CD4-positive, alpha-beta T cell treated with Interleukin-1 beta for 1 hour (primary cell): ENCODE measurements at places on chromosomes 5 and 9.

DNA sequence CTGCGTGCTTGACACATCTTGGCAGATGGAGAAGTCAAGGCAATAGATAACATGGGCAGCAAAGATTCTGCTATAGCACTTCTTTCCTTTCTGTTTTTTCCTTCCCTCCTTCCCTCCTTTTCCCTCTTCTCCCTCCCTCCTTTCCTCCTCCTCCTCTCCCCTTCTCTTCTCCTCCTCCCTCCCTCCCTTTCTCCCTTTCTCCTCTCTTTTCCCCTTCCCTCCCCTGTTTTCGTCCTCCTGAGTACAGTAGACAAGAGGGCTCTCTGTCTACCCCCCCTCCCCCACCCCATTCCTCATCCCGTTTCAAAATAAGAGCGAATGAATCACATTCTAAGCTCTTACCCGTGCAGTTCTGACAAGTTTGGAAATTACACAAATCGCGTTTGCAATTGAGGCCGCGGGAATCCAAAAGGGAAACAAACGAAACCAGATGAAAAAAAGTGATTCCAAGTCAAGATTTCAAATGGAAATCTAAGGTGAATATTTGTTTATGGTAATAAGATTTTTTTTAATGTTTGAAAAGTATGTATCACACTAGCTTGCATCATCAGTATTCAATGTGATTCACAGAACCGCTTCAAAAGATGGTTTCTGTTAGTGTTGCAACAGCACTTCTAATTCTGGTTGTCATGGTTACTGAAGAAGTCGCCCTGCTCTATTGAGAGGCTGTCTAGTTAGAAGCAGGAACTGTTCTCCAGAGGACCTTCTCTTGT, 1.3 kb downstream of the NIM1K start:
- DNase-seq = peak; percentile 50

GRCh38 chr5:106017243-106017857, 1653.4 kb downstream of the EFNA5 start:
- DNase-seq = no peak

DNA sequence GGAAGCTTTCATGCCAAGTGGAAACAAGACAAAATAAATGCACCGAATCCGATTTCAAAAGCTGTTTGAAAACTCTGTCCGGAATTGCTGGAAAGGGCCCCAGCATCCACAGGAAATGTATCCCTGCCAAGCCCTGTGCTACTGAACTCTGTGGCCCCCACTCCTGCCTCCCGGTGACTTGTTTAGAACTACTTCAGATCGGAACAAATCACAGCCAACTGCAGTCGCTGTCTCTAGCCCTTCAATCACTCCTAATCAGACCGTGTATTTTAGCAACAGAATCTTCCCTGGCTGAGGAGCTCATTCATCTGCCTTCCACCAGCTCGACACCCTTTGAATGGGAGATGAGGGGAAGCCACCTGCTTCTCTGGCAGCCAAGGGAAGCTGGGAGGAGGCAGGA, 94.1 kb downstream of the KCNIP1 start:
- DNase-seq = no peak

- no peak for DNase-seq
Measured at GRCh38 chr5:33936004-33936380, 194 bp upstream of the RXFP3 start.

DNA sequence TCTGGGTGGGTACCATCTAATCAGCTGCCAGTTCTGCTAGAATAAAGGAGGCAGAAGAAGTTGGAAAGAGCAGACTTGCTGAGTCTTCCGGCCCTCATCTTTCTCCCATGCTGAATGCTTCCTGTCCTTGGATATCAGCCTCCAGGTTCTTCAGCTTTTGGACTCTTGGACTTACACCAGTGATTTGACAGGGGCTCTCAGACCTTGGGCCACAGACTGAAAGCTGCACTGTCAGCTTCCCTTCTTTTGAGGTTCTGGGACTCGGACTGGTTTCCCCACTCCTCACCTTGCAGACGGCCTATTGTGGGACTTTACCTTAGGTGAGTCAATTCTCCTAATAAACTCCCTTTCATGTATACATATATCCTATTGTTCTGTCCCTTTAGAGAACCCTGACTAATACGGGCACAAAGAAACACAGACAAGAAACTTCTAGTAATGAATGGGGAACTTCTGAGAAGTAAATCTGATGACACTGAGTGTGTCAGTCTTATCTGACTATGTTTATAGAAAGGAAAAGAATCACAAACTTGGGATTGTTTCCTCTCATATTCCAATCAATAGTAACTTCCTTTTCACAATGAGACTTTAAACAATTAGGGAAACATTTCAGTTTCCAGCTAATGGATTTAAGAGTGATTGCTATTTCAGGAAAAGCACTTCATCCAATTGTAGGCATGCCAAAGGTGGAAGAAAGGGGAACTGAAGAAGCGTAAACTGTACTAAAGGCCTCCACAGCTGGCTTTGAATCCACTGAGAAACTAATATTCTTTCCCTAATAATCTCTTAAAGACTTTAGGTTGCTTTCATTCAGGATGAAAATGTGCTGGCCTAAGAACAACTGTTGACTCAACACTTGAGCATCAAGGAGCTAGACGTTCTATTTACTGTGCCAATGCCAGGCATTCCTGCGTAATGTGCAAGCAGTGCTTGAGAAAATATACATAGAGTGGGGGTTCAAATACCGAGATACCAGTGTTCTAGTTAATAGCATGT, 127.9 kb upstream of the PTGER4 start:
- DNase-seq = no peak

DNA sequence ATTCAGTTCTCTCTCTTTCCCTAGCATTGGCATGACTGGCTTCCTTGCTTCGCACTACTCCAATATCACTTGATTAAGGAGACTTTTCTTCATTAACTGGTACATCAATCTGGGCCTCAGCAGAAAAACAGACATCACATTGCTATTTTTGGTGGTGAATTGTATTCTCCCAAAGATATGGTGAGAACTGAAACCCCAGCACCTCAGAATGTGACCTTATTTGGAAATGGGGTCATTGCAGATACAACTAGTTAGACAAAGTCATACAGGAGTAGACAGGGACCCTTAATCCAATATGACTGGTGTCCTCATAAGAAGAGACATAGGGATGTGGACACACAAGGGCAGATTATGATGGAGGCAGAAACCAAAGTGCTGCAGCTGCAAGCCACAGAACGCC, 7.5 kb upstream of the RAD23B start:
- DNase-seq = no peak

DNA sequence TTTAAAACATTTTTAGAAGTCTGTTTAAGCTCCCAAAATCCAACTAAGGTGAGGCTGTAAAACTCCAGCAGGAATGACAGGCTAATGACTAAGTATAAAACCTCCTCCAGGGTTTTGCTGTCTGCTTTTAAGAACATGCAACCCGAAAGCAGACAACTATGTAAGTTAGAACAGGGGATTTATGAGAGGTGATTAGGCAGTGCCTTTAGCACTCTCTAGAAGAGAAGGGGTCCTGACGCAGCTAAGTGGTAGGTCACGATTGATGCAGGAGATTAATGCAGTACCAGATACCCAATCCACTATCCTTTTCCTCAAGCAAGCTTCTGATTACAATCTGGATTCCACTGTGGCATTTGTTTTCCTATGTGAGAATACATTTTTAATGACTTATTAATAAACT, 25.9 kb downstream of the HOMER1 start:
- DNase-seq = no peak

DNA sequence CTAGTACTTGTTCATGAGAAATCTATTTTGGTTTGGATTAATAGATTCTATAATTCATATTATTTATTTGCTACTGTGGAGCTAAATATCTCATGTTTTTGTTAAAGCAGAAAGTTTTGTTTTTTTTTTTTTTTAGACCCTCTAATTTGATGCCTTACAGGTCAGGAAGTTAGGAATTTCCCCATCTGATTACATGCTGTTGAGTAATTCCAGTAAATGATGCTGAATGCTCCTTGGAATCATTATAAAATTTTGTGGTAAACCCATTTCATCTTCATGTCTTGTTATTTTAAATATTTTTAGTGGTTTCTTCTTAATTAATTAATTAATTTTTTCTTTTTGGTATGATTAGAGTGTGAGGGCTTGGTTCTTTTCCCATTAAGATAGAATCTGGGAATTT, 35.6 kb downstream of the NNT start:
- no peak for DNase-seq

- no peak for DNase-seq
Measured at GRCh38 chr5:652773-653350, 40.3 kb downstream of the TPPP start.

DNA sequence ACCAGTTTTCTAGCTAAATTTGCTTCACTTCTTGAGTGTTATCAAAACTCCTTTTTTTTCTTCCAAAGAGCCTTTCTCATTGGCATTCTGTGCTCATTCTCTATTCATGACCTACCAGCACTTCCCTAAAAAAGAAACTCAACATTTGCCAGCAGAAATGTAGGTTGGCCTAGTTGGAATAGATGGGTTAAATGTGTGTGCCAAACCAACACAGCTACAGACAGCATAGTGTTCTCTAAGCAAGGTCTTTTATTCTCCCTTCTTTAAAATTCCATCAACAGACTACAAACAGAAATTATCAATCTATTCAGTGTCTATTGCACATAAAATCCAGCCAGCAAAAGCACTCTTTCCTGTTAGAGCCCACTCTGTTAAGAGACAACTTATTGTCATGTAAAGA, 255.8 kb upstream of the PUM3 start:
- DNase-seq = no peak

GRCh38 chr5:171714851-171715250, 70.8 kb upstream of the SMIM23 start:
- DNase-seq = no peak

DNA sequence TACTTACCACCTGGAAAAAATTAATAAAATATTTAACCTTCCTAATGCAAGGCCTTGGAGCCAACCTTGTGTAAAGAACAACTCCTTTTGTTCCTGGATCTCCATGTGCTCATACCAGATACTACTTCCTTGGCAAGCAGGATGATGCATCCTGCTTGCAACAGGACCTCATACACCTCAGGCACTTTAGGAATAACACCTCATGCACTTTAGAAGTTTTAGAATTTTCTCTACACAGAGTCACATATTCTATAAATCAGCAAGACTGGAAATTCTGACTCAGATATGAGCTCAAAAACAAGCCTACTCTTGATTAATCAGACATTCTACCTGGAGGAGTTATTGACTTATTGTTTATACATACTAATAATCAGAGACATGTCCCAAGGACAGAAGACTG, 209.6 kb upstream of the CDH10 start:
- no peak for DNase-seq

GRCh38 chr5:51650824-51651223, 267.6 kb downstream of the ISL1 start:
- DNase-seq = no peak

DNA sequence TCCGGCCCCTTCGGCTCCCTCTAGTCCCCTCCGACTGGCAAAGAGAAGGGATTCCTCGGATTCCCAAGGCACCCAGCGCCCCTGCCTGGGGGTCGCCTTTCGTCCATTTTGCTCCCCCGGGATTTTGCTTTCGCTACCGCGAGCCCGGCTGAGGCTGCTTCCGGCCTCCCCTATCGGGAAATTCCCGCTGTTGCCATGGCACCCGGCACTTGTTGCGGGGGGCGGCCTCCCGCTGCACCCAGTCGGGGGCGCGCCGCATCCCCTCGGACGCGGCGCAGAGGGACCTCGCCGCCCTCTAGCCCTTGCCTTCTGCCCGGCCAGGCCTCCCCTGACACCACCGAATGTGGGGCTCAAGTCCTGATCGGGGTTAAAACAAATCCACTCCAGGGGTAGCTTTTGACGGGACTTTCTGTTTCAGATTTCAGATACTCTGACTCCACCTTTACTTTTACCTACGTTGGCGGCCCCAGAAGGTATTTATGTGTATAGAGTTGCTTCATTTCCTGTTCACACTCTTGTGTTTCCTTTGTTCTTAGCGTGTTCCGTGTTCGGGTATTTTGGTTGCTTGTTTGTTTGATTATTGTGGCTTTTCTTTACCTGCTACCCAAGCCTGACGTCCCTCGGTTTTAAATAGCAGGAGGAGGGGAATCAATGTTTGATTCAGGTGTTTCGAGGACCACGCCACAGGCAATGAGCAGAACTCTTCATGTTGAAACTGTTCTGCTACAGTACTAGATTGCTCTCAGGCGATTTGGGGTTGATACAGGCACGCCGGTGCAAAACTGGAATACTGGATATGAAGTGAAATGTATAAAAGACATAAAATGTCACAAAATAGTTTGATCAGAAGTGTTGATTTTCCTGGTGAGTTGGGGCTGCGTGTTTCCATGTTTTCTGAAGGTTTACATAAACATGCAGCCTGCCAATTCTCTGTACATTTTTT, 1.5 kb downstream of the PARP8 start:
- peak; percentile 90 for DNase-seq

- no peak for DNase-seq
Measured at GRCh38 chr5:173823721-173824567, 64.2 kb upstream of the CPEB4 start.

- DNase-seq = peak; percentile 88
Measured at GRCh38 chr5:178120607-178121357, 7.5 kb downstream of the N4BP3 start.

DNA sequence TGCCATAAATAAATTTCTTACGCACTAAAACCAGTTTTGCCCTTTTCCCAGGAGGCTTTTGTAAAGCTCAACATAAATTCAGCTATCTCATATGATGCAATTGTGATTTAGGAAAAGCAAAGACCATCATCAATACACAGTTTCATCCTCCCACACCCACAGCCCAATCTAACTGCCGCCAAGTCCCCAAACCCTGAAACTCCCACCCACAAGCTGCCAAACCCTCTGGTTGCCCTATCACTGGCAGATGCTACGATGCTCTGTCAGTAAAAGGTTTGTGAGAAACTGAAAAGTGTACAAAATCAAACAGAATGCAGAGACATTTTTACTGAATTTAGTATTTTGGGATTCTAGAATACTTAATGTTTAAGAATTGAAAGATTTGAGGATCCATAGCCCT, 42.8 kb upstream of the NR4A3 start:
- DNase-seq = no peak

DNA sequence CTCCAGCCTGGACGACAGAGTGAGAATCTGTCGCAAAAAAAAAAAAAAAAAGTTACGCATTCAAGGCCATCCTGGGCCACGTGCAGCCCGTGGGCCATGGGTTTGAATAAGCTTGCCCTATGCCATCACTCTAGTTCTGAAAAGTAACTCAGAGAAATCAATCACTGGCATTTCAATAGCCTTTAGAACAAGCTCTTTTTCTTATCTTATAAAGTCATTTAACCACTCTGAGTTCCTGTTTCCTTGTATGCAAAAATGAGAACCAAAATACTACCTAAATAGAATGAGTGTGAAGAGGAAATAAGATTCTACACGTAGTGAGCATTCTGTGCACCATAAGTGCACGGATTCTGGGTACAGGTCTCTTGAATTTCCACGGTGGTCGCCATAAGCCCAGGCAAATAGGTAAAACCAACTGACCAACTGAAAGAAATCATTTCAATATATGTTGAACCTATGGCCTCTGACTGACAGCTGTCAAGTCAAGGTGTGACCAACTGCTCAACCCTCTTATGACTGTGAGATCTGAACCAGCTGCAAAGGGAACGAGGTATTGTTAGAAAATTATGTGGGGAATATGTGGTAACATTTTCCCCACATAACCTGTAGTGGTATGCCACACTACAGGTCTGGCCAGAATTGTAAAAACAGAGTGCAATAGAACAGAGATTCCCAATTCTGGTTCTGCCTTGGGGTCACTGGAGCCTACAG, 143.9 kb upstream of the LHFPL2 start:
- no peak for DNase-seq
